ENCODE measurements at places on chromosomes 12 and 14.

- DNase-seq: peak; percentile 95
Observed at GRCh38 chr12:8045952-8046944, 13.7 kb downstream of the FOXJ2 start.

DNA sequence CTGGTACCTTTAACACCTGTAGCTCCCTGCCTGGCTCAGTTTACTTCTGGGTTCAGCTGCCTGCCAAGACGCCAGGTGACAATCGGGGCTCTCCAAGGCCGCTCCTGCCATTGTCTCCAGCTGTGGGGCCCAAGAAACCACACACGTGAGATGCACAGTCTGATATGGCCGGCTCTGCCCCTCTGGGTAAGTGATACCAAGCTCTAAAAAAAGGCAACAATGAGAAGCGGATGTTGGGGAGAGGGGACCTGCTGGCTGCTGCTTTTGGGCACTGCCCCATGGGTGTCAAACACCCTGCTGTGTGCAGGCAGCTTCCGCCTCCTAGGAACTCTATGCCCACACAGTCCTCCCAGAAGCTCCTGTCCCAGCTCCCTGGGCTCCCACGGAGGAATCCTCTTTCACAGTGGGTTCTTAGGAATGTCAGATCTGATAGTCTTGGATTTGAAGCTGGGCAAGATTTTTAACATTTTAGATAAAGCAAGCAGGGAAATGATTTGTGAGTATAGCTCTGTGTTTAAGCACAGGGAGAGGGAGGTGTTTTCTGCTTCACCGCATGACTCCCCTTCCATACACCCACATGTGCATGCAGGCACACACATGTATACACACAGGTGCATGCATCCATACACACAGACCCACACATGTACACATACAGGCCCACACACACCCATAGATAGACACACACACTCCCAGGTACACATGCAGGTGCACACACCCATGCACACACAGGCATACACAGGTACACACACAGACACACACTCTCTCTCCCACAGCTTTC lies 1135.8 kb downstream of the BCL11B start:
- no peak for DNase-seq

DNA sequence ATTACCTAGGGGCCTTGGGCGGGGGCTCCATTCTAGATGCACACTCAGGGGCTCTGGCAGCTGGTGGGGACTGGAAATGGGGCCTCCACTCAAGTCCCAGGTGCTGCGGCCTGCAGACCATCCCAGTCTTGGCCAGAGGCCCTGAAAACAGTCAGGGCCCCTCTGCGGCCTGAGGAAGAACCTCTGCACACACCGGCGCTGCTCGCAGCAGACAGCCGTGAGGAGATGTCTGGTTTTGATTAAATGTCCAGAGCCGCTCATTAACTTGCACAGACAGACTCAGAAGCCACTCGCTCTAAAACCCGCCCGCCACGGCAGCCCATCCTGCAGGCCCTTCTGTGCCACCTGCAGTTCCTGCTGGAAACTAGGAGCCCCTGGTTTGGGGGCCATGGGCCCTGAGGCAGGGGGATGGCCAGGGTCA lies 36.4 kb upstream of the NCOR2 start:
- DNase-seq: no peak

- no peak for DNase-seq
Observed at GRCh38 chr12:46717868-46718267, 107.9 kb downstream of the SLC38A4 start.

DNA sequence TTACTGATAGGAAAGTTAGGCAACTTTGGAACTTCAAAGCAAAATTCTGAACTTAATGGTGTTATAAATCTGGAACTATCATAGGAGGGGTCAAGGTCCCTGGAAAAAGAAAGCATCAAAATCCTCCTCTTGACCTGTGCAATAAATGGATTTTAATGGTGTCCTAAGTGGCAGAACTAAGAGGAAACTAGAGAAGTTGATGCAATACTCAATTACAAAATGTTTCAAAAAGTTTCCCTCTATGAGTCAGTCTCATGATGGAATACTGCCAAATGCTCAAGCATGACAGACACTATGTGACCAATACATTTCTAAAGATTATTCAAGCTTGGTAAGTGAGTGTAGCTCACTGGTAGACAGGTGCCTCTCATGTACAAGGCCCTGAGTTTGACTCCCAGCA lies 47.7 kb upstream of the ERGIC2 start:
- no peak for DNase-seq

DNA sequence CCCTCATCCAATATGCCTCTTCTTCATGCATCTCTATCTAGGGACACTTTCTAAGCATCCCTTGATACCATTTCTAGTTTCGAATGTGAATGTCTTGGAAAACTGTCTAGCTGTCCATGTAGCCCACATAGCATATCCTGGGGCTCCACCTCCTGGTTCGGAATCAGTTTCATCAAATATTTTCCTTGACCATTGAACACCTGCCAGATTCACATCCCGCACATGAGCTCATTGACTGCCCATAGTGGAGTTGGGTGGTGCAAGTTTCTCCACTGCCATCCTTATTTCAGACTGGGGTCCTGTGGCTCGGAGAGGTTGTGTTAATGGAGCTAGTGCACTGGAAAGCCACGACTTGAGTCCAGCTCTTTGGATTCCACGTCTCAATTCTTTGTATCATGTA lies 58.6 kb upstream of the TMEM263 start:
- no peak for DNase-seq

- DNase-seq: peak; percentile 26
Observed at GRCh38 chr14:100293497-100294212, 12.6 kb downstream of the SLC25A29 start.

GRCh38 chr12:50123203-50123602 lies 11.2 kb downstream of the COX14 start:
- DNase-seq: no peak

DNA sequence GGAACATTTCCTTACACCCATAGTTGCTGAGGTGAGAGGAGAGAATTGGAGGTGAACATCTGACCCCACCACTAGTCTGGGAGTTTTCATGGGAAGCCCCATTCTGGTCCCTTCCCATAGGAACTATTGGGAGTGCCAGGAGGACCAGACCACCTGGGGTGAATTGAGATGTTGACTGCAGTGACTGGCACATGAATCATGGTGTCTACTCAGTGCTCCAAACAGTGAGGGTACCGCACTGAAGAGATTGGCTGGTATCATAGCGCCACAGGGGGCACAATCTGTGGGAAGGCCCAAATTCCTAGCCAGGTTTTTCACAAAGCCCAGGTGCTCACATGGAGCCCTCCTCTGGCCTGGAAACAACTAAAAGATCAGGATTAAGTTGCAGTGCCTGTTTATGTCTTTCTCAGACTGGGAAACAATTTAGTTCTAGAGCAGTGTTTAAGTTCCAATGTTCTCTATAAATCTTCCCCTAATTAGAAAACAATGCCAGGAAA lies 3.7 kb upstream of the RNASE9 start:
- no peak for DNase-seq

DNA sequence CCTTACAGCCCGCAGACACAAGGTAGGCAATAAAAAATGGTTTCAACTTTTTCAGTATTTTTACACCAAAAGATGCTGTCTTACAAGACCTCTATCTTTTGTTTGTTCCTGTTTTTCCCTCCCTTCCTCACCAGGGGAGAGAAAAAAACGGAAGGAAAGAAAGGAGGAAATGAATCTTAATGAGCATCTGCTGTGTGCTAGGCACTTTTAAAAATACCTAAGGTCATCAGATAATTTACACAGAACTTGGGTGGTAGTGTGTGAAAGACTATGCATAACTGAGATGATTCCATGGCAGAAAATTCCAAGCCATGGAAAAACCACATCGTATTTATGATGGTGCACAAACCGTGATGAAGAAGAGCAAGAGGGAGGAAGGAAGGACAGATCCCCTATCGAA lies 121.2 kb downstream of the DIP2B start:
- no peak for DNase-seq

DNA sequence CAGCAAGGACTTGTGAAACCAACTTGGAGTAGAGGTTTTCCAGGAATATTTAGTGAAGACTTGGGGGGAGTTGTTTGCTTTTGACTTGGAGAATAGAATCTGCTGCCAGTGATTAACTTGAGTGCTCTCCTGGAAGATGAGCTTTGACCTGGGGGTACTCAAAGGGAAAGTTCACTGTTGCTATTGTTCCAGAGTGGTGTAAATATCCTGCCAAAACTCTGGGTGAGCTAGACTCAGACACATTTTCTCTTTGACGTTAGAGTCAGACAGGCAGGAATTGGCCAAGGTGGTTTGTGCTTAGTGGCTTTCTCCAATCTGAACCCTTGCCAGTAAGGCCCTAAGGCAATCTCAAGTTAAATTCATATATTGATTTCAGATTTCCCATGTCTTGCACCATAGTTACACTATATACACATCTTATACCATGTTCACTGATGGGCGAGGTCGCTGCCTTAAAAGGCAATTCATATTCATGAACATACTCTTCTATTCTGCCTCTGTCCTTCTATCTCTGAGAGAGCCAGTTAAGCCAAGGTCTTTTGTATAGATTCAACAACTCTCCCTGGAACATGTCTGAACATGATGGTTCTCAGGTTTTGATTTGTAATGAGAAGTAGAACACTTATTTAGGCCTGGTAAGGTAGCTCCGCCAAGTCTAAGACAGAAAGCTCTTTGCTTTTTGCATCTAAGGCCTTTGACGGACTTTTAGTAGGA lies 204.6 kb upstream of the SLC38A2 start:
- DNase-seq: no peak

GRCh38 chr12:57983858-57984505 lies 42.6 kb downstream of the ATP23 start:
- no peak for DNase-seq

- DNase-seq: peak; percentile 86
Observed at GRCh38 chr12:54140588-54141388, 48.0 kb downstream of the SMUG1 start.
